ENCODE measurements at places on chromosomes 1 and 21.

GRCh38 chr1:208437401-208437800, 193.2 kb upstream of the PLXNA2 start:
- DNase-seq: no peak
- no peaks in the 10 kb centered on the region for H3K4me1 ChIP-seq
- H3K27me3 ChIP-seq: no peaks in the 10 kb centered on the region
- no peak overlapping the region for H3K27ac ChIP-seq
- no peak overlapping the region for H3K4me3 ChIP-seq

DNA sequence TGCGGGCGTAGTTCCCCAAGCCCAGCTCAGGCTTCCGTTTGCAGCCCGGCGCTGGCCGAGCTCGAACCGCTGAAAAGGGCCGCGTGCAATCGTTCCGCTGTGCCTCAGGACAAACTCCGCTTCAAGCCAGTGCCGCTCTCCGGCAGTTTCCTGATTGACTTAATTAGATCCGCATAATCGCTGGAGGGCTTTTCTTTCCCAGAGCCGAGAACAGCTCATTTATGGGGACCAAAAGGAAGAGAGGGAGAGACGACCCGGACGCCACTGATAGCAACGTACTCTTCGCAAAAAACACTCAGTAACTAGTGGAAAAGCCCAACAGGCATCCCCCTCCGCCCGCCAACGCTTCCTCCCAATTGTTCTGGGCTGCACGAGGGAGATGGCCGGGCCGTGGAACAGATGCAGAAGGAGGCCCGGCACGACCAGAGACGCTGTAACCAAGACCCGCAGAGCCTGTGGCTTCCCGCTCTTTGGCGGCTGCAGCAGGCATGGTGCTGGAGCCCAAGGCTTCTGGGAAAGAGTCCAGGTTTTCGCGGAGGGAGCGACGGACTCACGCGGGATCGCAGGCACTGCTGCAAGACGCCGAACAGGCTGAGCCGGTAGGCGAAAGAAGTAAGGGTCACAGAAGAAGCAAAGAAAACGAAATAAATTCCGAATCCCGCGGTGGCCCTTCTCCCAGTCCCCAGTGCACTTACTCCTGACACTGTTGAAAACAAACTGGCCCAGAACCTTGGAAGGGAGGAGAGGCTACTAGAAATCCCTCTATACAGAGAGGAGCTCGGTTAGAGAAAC, 3.6 kb upstream of the FOXD2 start:
- DNase-seq: peak; percentile 78
- no peak overlapping the region for H3K27ac ChIP-seq
- H3K27me3 ChIP-seq: no peaks in the 10 kb centered on the region
- no peak overlapping the region for H3K4me3 ChIP-seq
- H3K36me3 ChIP-seq: no peaks in the 10 kb centered on the region

GRCh38 chr21:38503583-38503982, 5.3 kb upstream of the ERG start:
- H3K27ac ChIP-seq: no peak overlapping the region
- no peak for DNase-seq
- H3K27me3 ChIP-seq: no peaks in the 10 kb centered on the region
- H3K36me3 ChIP-seq: no peaks in the 10 kb centered on the region

DNA sequence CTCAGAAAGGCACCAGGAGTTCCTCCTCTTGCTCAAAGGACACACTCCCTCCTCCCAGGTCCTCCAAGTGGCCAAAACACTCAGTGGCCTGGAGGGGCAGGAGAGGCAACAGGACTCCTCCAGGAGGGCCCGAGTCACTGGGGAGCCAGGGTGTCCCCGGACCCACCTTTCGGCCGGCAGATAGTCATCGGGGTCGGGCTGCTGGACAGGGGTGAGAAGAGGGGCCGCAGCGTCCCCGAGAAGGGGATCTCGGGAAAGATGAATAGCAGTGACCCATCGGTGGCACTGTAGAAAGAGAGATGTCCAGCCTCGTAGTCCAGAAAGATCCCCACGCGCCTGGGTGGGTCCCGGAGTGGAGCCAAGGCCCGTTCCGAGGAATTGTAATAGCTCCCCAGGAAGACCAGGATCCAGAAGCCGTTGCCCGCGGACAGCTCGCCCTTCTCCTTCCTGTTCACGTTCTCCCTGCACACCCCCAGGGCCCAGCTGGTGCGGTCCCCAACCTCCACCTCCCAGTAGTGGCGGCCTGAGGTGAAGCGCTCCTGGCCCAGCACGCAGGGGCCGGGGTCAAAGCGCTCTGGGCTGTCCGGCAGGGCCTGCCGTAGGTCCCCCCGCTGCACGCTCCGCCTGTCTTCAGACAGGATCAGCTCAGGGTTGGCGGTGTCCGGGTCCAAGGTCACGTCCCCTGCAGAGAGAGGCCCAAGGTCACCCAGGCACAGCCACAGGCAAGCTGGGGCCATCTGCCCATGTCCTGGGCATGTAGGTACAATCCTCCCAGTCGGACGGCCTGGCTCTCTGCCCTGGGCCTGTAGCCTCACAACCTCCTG, 11.9 kb downstream of the TRIM11 start:
- no peaks in the 10 kb centered on the region for H3K36me3 ChIP-seq
- H3K4me1 ChIP-seq: no peaks in the 10 kb centered on the region
- H3K4me3 ChIP-seq: no peak overlapping the region
- no peak overlapping the region for H3K27ac ChIP-seq
- DNase-seq: no peak

DNA sequence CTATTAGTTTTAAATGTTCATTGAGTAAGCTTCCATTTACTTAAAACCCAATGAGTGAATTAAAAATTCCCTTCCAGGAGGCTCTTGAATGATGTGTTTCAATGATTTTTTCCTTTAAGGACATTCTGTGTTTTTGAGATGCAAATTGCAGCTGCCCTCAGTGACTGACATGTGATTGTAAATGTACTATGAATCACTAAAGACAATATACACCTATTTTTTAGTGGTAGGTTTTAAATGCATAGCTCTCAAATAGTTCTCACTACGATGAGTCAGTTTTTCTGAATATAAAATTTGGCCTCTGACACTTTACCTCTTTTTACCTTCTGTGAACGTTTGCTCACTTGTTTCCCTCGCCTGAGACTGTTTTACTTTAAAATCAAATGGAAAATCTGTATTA, 204.7 kb downstream of the BARHL2 start:
- no peak overlapping the region for H3K4me3 ChIP-seq
- DNase-seq: no peak
- H3K4me1 ChIP-seq: no peaks in the 10 kb centered on the region

GRCh38 chr1:215529111-215529510, 38.0 kb upstream of the KCTD3 start:
- H3K4me3 ChIP-seq: no peak overlapping the region
- no peaks in the 10 kb centered on the region for H3K4me1 ChIP-seq
- H3K36me3 ChIP-seq: no peaks in the 10 kb centered on the region
- DNase-seq: no peak
- H3K27ac ChIP-seq: no peak overlapping the region

- H3K4me3 ChIP-seq: no peak overlapping the region
- no peak for DNase-seq
Observed at GRCh38 chr1:229570891-229571516, 12.5 kb upstream of the ABCB10 start.

DNA sequence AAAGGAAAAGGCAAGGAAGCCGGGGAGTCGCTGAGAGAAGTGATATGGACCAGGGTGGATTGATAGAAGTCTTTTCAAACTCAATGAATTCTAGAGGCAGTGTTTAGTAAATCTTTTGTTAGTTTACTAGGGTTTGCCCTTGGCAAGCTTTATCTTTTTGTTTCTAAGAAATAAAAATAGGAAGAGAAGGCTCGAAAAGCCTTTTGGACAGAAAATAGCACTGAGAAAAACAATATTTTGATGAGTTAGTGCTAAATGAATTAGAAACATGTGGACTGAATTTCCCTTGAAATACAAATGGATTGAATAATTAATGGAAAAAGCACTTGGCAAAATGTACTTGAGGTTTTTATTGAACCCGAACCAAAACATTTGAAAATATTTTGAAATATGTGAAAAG, 121.8 kb upstream of the SPAG17 start:
- H3K4me3 ChIP-seq: no peak overlapping the region
- H3K4me1 ChIP-seq: no peaks in the 10 kb centered on the region
- H3K36me3 ChIP-seq: no peaks in the 10 kb centered on the region
- H3K27ac ChIP-seq: no peak overlapping the region
- no peak for DNase-seq

GRCh38 chr1:170205301-170205700, 59.5 kb downstream of the NTMT2 start:
- no peak overlapping the region for H3K4me3 ChIP-seq
- H3K4me1 ChIP-seq: peaks cover 32% of the 10 kb centered on the region
- no peaks in the 10 kb centered on the region for H3K27me3 ChIP-seq
- DNase-seq: no peak

All from testis (tissue), 5 donors.